ENCODE measurements at places on chromosomes 1 and 21. TPM values are rescaled to one million over a fixed set of nuclear protein-coding genes. Genes with fewer than 3 reads are reported as not detected.

The KCNA3 gene
- total RNA-seq, result not detected

The ACTL8 gene
- total RNA-seq, result 1.8 TPM

The PTGFR gene
- total RNA-seq, result not detected

The TSTD1 gene
- total RNA-seq, result 0.44 TPM

The KCNA2 gene
- 0.01 TPM for total RNA-seq

The NUDT17 gene
- 6.5 TPM for total RNA-seq

The PRAMEF11 gene
- not detected for total RNA-seq

The TAS1R1 gene
- total RNA-seq, result not detected

The KRTAP21-2 gene
- not detected for total RNA-seq

The LRRC38 gene
- not detected for total RNA-seq

The LEMD1 gene
- total RNA-seq, result not detected

The LORICRIN gene
- not detected for total RNA-seq

The CEPT1 gene
- total RNA-seq, result 13.2 TPM

The SV2A gene
- total RNA-seq, result 0.09 TPM

The PIGM gene
- total RNA-seq, result 4.6 TPM

The TCHHL1 gene
- total RNA-seq, result not detected

The TP73 gene
- total RNA-seq, result 0.61 TPM

The CYP4A22 gene
- total RNA-seq, result not detected

The ZNF593OS gene
- total RNA-seq, result 0.25 TPM

The EVA1C gene
- total RNA-seq, result 58.0 TPM
